NCI-H345 (cell line): ENCODE measurements at places on chromosomes 16 and 17.

- no peak for DNase-seq
These were observed 206.4 kb downstream of the ZFHX3 start for GRCh38 chr16:72841506-72841905.

DNA sequence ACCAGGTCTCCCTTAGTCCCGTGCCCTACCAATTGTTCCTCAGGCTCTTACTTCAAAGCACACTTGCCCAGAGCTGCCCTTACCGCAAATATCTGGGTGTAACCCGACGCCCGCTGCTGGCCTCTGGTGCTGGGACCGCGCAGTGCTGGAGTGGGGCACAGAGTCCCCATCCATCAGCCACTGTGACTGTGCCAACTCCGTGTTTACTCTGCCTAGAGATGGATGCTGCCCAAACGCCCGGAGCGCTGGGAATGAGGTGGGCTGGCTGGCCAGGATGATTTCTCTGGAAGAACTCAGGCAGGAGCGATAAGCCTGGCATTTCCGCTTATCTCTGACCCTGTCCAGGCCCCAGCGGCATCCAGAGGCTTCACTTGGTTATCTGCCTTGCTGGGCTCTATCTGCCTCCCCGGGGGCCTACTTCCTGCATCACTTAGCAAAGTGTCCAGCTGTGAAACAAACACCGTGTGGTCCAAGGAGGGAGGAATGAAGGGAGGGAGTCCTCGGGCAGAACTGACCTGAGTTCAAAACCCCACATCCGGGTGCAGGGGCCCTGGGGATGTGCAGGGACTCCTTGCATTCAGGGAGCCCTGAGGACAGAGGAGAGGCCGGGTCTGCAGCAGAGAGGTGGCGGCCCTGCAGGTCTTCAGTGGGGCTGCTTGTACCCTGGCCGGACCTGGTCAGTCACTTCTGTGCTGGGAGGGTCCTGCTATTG lies 9.4 kb upstream of the MYLK3 start:
- peak; percentile 55 for DNase-seq

DNA sequence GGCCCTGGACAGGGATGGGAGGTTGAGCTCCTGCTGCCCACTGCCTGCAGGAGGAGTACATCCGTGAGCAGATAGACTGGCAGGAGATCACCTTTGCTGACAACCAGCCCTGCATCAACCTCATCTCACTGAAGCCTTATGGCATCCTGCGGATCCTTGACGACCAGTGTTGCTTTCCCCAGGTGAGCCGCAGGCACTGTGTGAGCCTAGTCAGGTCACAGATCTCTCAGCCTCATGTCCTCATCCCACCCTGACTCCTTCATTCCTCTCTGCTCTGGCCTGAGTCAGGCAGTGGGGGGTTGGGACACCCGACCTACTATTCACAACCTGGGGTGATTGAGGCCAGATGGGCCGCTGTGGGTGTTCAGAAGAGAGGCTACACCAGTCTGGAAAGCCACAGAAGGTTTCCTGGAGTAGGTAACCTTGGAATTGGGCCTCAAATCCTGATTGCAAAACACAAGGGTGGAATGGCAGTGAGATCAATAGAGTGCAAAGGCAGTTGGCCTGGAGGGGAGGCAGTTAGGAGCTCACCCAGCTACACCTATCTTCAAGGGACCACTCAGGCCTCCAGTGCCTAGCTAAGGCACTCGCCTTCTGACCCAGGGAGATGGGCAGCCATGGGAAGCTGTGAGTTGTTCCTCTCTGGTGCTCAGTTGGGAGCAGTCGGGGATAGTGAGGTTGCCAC lies 29.7 kb downstream of the MYO15A start:
- no peak for DNase-seq

- DNase-seq: no peak
These were observed 45.9 kb upstream of the MED13 start for GRCh38 chr17:62110923-62111484.

DNA sequence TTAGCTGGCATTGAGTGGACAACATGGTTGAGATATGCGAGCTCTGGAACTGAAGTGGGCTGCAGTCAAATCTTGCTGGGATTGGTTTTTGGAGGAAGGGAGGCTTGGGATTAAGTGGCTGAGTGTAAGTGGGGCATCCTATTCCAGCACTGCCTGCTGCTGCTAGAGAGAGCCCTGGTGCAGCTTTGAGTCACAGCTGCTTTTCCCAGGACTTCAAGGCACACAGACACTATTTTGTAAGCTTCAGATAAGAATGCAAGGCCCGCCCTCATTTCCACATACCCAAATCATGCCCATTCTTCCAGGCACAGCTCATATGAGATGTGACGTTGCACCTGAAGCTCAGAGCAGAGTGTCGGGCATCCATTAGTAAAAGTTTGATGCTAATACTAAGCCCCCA lies 10.2 kb upstream of the MAF start:
- DNase-seq: no peak

GRCh38 chr16:73050201-73051099 lies 2.5 kb upstream of the ZFHX3 start:
- DNase-seq: peak; percentile 53

- DNase-seq: peak; percentile 7
These were observed 309.4 kb upstream of the XYLT1 start for GRCh38 chr16:17780181-17780580.

GRCh38 chr17:27821318-27821717 lies 21.0 kb upstream of the NOS2 start:
- no peak for DNase-seq

GRCh38 chr16:51120730-51121347 lies 30.2 kb downstream of the SALL1 start:
- DNase-seq: no peak

DNA sequence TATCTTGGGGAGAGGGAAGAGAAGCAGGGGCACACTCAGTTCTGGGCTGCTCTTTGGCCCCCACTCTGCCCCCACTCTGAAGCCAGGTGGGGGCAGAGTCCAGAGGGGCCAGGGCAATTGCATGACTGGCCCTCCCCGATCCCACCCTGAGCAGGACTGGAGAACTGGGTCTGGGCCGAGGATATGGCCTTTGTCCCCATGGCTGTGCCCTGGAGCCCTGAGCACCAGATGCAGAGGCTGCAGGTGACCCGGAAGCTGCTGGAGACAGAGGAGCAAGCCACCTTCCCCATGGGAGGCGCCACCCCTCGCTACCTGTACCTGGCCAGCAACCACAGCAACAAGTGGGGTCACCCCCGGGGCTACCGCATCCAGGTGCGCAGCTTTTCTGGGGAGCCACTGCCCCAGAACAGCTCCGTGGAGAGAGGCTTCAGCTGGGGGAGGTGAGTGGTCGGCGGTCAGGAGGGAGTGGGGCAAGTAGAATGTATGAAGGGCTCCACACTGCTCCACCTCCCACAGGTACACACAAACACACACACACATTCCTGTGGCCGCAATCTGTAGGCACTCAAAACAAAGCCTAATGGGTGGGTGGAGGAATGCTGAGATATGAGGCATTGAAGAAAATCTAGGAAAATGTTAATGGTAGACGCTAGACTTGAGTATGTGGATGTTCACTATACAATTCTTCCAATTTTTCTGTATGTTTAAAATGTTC lies 21.4 kb downstream of the AOC3 start:
- no peak for DNase-seq

DNA sequence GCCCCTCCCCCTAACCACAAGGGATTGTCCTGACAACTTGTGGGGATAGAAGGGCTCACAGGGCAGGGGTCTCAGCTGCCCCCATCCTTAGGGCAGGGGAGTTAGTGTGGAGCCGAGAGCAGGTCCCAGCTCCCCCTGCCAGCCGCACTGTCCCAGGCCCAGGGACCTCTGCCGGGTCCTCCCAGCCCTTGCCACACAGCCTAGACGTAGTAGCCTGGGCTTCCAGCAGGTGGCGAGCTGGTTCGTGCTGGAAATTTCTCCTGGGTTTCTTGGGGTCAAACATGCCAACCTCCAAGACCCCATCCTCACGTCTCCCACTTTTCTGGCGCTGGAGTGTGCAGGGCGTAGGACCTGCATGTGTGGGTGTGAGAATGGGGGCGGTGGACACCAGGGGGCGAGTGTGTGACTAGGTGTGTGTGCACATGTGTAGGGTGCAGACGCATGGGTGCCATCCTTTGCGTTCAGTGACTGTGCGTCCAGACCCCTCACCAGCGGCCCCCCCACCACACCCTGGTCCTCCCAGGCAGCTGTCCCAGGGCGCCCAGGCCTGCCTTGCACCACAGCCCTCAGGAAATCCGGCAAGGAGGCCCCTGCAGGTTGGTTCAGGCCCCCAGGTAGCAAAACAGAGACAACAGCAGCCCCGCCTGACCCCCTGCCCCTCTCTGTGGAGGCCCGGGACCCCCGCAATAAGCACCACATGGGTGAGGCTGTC lies 29.5 kb downstream of the SBK1 start:
- DNase-seq: no peak

DNA sequence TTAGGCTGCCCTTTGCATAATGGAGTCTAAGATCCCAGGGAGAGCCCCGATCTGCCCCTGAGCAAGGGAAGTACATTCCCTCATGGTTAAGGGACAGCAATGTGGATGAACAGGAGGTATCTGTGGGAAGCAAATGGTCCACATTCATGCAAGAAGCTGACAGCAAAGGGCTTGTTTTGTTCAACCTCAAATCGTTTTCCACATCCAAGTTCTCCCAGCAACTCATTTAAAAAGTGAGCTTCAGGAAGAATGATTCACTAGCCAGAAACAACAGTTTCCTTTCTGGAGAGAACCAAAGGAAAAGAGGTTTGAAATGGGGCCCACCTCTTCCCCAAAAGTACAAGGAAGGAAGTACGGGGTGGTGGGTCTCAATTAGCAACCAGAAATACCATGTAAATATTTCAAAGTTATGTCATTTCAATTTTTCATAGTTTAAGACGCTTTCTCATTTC lies 9.4 kb downstream of the HSPB9 start:
- no peak for DNase-seq

DNA sequence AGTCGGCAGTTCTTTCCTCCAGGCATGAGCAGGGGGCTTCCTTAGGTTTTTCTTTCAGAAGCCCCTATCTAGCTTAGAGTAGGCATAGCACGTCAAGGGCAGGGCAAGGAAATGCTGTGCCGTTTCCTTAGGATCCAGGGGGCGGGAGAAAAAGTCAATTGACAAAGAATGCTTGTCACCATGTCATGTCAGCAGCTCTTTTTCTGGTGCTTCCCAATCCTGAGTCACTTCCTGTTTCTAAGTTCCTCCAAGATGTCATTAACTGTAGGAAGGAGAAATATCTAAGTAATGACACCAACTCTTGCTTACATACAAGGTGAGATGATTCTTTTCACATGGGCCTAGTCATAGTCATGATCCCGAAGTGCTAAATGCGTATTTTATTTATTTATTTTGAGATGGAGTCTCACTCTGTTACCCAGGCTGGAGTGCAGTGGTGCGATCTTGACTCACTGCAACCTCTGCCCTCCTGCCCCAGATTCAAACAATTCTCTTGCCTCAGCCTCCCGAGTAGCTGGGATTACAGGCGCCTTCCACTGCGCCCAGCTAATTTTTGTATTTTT lies 35.2 kb downstream of the GJC1 start:
- no peak for DNase-seq

- DNase-seq: no peak
These were observed 399.5 kb upstream of the TNRC6C start for GRCh38 chr17:77558846-77559626.

DNA sequence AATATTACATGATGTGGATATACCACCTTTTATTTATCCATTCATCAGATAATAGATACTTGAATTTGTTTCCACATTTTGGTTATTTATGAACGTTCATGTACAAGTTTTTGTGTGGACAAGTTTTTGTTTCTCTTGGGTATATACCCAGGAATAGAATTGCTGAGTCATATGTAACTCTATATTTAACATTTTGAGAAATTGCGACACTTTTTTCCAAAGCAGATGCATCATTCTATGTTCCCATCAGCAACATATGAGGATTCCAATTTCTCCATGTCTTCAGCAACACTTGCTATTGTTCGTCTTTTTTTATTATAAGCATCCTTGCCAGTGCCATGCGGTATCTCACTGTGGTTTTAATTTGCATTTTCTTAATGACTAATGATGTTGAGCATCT lies 93.9 kb downstream of the GSG1L start:
- DNase-seq: no peak

DNA sequence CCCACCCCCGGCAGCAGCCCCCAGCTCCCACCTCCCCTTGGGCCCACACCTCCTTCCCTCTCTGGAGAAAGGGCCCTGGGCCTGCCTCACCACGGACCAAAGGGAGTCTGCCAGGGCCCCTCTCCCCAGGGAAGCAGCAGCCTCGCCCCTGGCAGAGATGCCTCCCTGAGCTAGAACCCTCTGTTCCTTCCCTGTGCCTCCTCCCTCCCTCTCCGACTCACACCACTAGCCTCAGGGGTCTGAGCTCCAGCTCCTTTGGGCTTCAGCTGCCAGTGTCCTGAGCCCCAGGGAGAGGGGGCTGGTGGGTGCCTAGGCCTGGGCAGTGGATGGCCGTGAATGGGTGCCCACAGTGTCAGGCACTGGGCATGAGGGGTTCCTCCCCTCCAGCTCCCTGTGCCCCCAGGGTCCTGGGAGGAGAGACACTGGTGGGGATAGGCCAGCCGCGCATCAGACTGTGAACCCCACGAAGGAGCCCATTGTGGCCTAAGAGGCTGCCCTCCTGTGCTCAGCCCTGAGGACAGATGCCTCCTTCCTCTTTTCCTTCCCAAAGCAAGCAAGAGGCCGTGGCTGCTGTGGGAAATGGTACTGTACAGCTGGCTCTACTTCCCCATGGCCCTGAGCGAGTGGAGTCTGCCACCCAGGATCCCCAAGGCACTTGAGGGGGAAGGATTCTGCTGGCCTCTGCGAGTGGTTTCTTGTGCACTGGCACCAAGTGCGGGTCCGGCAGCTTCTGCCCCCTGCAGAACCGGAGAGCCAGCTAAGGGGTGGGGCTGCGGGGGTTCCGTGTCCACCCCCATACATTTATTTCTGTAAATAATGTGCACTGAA lies 20.7 kb downstream of the MMP15 start:
- DNase-seq: no peak

GRCh38 chr17:33657181-33657580 lies 364.1 kb upstream of the ASIC2 start:
- DNase-seq: no peak

DNA sequence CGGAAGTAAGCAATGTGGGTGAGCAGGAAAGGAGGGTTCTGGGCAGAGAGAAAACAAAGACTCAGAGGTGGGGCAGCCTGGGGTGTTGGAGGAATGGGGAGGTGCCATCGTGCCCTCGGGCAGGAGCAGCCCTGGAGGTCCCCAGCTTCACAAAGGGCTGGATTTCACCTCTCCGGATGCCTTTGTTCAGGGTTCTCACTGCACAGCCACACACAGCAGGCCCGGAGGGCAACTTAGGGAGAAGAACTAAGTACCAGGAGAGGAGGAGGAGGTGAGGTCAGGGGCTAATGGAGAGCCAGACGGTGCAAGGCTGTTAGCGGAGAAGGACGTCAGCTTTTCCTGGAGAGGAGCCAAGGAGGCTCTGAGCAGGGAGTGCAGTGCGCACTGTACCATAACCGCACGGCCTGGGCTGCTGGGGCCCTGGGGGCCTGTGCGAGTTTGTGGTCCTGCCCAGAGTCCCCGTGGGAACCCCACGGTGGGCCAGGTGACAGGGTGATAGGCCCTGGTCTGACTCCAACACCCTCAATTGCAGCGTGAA lies 9.3 kb downstream of the ARRB2 start:
- no peak for DNase-seq

- DNase-seq: no peak
These were observed 622 bp downstream of the TOM1L2 start for GRCh38 chr17:17971431-17972125.
